ENCODE measurements at places on chromosomes 2 and 18. TPM values are rescaled to one million over a fixed set of nuclear protein-coding genes. Genes with fewer than 3 reads are reported as not detected.

The PAX3 gene
- not detected for total RNA-seq

The FOXD4L1 gene
- 0.29 TPM for total RNA-seq

DNA sequence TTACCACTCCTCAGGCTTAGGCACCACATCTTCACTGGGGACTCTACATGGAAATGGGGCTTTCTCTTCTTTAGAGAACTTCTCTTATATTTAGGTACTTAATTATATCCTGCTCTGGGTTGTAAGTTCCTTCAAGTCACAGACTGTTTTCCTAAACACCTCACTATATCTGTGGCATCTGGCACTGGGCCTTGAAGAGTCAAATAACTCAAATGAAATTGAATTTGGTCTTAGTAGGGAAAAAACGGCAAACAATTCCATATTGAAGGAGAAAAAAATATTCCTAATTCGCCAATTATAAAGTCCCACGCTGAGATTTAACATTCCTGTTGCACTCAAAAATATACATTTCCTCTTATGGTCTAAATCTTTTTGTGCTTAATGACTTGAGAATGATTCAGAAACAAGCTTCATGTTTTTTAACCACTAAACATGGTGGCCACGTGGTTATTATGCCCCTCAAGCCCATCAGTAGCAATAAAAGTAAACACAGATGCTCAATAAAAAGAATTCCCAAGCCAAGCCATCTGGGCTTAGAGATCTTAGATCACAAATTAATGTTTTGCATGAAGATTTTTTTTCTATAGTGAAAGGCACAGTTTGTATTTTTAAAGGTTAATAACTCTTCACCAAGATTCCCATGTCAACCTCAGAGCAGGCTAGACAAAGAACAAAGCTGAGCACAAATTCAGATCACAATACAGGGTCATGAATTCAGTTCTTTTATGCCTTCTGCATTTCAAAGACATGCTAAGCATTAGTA, 105.5 kb upstream of the SYT4 start:
- no peak overlapping the region for H3K27ac ChIP-seq
- no peak overlapping the region for H3K4me3 ChIP-seq
- DNase-seq, result no peak
- H3K36me3 ChIP-seq, result no peaks in the 10 kb centered on the region

- DNase-seq, result no peak
- H3K4me1 ChIP-seq, result peaks cover 78% of the 10 kb centered on the region
- H3K27ac ChIP-seq, result peak overlapping the region; percentile 88
Observed at GRCh38 chr2:130372833-130373807, 17.3 kb downstream of the PTPN18 start.

Data from activated CD8-positive, alpha-beta T cell treated with anti-CD3 and anti-CD28 coated beads, Interleukin-2, amount 10 ng/mL, durations not matched to agents 7 days and 5 days (primary cell).